Fibroblast of skin of right biceps (primary cell): ENCODE measurements at places on chromosomes 12 and 14.
A peak's percentile ranks its signal among the peaks of the same experiment; 100 is the strongest.

GRCh38 chr12:58881816-58882215, 38.5 kb downstream of the LRIG3 start:
- DNase-seq, result no peak

- DNase-seq, result no peak
Measured at GRCh38 chr14:70425354-70425753, 8.5 kb upstream of the SYNJ2BP start.

DNA sequence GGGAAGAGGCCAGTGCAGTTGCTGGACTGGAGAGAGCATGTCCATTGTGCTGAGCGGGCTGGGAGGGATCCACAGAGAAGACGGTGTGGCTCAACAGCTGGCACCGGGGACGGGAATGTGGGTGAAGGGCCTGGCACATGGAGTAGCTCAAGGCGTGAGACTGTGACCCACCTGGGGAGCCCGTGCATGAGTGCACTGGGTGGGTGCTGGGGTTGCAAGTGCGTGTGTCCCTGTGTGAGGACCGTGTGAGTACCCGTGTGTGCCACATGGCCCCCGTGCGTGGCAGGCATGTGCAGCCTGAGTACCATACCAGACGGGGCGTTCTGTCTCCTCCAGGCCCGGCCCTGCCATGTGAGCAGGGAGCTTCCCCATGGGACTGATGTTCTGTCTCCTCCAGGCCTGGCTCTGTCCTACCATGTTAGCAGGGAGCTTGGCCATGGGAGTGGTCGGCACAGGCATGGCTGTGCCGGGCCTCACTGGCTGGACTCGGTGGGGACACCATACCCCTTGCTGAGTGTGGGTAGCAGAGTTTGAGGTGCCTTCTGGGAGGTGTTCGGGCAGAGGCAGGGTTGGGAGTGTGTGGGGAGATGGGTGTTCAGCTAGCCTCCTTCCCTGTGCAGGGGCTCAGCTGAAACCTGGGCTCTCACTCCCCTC, 234.4 kb downstream of the TMEM121 start:
- DNase-seq, result no peak

DNA sequence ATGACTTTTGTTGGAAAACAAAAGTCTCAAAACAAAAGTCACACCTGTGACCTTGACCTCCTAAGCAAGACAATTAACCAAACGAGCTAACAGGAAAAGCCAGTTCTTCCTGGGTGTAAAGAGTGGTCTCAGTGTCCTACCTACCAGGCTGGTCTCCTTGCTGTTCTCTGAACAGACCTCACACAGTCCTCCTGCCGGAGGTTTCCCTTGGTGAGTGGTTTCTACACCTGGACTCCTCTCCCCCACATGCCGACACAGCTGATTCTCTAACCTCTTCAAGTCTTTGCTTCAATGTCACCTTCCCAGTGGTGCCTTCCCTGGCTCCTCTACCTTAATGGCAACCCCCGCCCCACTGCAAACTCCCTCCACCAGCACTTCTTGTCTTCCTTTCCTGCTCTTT, 238.6 kb downstream of the ZFP36L1 start:
- DNase-seq, result no peak

GRCh38 chr12:96907671-96908422, 790 bp downstream of the NEDD1 start:
- DNase-seq, result peak; percentile 22

GRCh38 chr12:94690198-94690771, 39.9 kb upstream of the TMCC3 start:
- DNase-seq, result peak; percentile 38

GRCh38 chr12:51915951-51916350, 8.6 kb downstream of the ACVRL1 start:
- no peak for DNase-seq

DNA sequence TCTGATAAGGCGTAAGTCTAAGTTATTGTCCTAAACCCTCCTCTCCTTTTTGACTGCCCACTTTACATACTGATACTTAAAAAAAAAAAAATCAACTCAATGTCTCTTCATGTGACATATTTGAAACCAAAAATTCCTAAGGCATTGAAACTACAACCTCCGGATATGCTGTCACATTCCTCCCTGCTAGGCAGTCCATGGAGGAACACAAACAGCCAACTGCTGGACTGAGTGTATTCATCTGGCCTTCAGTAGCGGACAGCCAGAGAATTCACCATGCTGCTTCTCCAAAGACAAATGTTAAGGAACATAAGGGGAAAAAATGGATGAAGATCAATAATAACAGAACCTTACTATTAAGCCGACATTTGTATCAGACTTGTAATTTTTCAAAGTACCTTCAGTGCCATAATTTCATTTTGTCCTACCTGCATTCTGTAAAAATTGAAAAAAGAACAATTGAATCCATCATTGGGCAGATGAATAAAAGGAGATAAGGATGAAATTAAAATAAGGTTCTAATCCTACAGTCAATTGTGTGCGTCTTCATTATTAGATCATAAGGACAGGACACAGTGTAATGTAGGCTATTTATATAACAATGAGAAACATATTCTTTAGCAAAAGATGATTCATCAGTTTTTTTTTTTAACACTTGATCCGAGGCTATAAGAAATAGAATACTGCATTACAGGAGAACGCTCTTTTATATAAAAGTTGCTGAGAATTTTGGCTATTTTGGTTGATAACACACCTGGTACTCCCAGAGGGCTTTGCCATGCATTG, 12.2 kb downstream of the RERG start:
- DNase-seq, result peak; percentile 51

DNA sequence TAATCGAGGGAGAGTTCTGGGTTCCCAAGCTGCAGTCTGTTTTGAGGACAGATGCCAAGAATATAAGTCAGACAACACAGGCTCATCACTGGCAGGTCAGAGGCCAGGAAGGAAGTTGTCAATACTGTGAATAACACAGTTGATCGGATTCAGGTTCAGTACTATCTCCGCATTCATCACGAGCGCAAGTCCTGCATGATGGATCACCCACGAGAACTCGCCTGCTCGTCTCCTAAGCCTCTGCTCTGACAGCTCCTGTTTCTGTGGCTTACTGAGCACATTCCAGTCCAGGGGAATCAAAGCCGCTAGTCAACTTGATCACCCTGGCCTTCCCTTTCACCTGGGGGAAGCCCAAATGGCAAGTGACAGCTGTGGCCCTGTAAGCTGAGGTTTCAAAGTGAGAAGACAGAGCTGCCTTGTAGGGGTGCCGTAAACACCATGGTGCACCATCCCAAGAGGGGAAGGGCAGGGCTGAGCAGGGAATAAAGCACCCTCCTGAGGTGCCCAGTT, 60.1 kb upstream of the DICER1 start:
- no peak for DNase-seq

DNA sequence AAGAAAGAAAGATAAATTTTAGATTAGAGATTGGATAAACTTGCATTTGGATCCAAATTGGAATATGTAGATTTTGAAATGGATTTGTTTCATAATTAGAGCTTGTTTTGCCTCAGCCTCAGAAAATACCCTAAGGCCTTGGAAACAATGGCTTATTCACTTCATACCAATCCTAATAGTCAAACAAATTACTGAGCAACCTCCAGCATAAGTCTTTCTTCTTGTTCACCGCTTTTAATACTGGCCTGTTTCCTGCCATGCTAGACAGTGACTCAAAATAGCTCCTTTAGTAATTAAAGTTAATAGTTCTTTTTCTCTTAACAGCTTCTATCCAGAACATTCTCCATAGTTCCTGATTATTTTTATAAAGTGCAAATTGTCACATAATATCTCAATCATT, 110.9 kb upstream of the DNM1L start:
- DNase-seq, result peak; percentile 88

DNA sequence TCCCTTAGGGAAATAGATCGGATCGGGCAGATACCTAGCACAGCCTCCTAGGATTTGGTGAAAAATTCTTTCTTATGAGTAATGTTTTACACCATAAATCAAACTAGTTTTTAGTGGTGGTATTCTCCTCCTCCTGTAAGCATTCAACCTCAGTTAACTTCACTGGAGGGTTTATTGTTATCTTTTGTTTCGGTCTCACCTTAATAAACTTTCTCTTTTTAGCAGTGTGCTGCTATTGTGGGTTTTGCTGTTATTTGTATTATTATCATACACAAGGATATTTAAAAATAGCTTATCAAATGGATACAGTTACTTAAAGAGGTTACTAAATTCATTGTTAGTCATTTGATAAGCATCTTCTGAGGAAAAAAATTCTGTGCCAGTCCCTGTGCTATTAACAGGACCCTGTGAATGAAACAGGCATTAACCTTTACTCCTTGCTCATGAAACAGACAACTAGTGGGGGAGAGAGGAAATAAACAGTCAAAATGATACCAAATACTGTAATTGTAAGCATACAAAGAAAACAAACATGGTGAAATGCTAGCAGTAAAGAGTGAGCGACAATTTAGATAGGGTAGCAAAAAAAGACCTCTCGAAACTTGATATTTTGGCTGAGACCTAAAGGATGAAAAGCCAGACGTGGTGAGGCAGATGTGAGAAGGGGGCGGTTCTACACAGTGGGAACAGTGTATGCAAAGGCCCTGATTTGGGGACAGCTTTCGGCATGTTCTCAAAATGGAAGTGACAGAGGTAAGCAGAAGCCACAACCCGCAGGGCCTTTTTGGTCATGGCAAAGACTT, 178.7 kb upstream of the SOX5 start:
- no peak for DNase-seq

- DNase-seq, result no peak
Measured at GRCh38 chr12:57954768-57955167, 13.4 kb downstream of the ATP23 start.

- DNase-seq, result peak; percentile 88
Measured at GRCh38 chr12:91958816-91959215, 186.8 kb downstream of the BTG1 start.

DNA sequence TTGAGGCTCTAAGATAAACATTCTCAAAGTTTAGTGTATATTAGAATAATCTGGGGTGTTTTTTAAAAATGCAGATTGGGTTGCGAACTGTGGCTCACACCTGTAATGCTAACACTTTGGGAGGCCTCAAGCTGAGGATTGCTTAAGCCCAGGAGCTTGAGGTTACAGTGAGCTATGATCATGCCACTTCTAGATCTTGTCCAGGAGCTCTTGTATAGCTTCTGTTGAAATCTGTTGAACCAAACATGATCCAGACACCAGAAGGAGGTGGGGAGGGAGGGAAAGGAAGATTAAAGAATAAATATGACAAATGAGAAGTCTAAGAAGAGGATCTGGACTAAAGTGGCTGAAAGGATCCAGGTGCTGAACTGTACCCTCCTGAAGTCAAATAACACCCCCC, 14.4 kb downstream of the PDE1B start:
- no peak for DNase-seq

- peak; percentile 39 for DNase-seq
Measured at GRCh38 chr14:41925409-41925808, 318.7 kb downstream of the LRFN5 start.

DNA sequence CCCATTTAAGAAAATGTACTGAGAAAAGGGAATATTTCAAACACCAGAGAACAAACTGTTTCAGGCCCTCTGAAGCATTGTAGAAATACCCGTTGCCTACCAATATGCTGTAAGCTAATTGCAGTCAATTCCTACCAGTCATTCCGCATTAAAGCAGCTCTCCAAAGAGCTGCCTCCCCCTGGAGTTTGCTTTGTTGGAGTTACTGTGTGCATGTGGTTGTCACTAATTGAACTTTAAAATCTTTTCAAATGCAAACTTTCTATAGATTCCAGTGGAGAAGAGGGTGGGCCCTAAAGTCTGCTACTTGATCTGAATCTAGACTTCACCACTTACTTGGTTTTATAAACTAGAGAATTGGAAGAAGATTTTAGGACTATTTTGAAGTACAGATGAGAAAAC, 112.7 kb downstream of the PLXNC1 start:
- DNase-seq, result no peak

DNA sequence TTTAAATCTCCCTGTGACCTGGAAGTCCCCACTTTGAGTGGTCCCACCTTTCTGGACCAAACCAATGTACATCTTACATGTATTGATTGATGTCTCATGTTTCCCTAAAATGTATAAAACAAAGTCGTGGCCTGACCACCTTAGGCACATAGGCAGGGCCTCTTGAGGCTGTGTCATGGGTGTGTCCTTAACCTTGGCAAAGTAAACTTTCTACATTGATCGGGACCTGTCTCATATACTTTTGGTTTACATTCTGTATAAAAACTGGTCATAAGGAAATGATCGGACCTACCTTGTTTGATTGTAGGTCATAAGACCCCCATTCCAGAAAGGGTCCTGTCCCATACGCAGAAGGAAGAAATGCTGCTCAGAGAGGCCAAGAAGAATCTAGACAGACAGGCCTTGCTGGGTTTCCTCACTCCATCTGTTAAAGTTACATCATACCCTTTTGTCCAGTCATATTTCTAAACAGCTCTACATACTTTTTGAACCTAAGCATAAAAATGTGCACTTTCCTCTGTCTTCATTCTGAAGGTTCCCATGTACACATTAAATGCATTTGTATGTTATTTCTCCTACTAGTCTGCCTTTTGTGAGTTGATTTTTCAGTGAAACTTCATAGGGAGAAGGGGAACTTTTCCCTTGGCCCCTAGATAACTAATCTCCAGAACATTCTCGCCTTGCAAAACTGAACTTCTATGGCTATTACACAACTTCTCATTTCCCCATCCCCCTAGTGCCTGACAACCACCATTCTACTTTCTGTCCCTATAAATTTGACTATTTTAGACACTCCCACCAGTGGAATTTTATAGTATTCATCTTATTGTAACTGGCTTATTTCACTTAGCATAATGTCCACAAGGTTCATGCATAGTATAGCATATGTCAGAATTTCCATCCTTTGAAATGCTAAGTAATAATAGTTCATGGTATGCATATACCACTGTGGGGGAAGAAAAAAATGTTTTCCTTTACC, 30.2 kb upstream of the CPM start:
- peak; percentile 18 for DNase-seq

- DNase-seq, result no peak
Measured at GRCh38 chr14:67663633-67664032, 10.8 kb downstream of the VTI1B start.

DNA sequence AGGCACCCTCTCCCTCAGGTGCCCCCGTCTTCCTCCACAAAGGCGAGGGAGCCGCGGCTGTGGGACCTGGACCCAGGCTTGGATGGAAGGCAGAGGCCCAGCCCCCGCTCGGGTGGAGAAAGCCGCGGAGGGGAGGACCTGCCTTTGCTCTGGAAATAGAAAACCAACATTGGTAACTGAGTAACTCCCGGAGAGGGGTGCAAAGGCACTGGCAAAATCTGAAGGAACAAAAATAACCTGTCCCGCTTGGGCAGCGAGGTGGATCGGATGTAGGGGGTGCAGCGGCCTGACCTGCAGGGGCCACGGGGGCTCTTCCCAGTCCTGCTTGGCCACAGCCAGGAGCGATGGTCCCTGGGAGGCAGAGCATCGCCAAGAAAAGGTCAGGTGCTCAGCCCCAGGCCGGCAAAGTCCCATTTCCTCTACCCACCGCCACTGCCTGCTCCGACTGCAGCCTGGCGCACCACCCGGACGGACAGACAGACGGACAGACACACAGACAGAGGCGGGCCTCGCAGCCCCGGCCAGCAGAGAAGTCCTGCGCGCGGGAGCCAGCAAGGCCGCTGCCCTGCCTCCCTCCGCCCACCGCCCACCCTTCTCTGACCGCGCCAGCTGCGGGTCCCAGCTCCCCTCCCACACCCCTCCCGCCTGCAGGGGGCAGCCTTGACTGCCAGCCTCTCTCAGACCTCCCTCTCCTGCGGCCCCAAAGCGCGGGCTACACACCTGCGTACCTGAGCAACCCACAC, 21.4 kb upstream of the TMEM106C start:
- DNase-seq, result no peak

GRCh38 chr12:40225984-40226602, 1.3 kb downstream of the LRRK2 start:
- DNase-seq, result no peak

GRCh38 chr14:91996948-91997371, 42.9 kb downstream of the TRIP11 start:
- peak; percentile 92 for DNase-seq
